ENCODE measurements at places on chromosomes 5 and 9.

DNA sequence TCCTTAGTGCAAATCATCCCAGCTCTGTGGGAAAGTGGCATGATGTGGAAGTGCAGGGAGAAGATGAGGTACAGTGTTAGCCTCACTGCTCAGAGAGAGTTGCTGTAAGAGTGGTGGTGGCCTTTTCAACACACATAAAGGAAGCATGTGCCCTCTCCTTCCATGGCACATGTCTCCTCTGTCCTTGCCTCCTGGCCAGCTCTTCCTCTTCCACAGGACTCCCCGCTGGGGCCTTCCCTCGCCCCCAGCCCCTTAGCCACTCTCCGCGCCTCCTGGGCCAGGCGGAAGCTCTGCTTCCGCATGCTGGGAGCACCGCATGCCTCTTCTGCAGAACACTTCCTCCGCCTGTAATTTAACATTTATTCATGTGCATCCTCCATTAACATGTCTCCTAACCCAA is 4.8 kb upstream of the KCNMB1 start:
- no peak for DNase-seq

GRCh38 chr5:132268769-132269551 is 11.5 kb downstream of the PDLIM4 start:
- no peak for DNase-seq

GRCh38 chr5:107542428-107542827 is 128.3 kb downstream of the EFNA5 start:
- DNase-seq, result no peak

DNA sequence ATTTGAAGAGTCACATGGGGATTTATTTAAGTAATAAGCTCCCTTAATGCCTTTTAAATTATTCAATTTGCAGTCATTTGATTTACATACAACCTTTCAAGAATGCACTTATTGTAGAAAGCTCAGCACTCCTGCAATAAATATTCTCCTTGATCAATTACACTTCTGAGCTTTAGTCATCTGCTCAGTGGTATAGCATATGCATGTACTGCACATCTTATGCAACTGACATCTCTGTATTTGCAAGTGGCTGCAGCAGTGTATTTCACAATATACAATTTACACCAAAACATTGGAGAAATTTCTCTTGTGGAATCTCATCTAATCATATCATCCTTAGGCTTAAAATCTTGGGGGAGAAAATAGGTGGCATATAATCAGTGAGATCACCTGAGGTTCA is 325.7 kb downstream of the SLF1 start:
- DNase-seq, result no peak

- DNase-seq, result no peak
Observed at GRCh38 chr5:36238502-36239295, 3.0 kb downstream of the NADK2 start.

DNA sequence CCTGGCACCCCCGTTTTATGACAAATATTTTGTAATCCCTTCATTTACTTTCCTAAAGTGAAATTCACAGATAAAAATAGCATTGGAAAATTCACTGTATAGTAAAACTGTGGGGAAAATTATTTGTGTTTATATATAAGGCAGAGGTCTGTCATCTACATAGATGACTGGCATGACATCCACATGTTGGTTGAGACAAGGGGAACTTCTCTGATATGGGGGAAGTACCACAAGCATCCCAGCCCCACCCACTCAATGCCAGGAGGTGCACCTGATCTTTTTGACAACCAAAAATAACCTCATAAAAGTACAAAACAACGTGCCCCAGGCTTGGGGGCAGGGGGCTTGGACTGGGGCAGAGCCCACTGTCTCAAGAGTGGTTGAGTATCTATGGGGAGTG is 6.3 kb upstream of the TDRD7 start:
- no peak for DNase-seq

DNA sequence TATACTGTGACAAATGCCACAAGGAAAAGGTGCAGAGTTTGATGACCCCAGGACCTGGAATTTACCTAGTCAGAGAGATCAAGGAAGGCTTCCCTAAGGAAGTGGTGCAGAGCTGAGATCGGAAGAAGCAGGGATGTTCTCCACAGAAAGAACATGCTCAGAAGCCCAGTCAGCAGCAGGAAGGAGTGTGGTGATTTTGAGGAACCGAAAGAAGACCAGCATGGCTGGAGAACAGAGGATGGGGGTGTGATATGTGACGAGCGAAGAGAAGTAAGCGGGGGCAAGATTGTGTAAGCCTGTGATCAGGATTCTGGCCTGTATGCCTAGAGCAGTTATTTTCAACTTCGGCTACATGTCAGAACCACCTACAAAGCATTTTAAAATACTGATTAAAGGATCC is 18.7 kb upstream of the PIK3R1 start:
- DNase-seq, result no peak

- no peak for DNase-seq
Observed at GRCh38 chr9:38009035-38009501, 60.0 kb downstream of the SHB start.

GRCh38 chr5:61449804-61450492 is 117.9 kb downstream of the ZSWIM6 start:
- DNase-seq, result no peak
